ENCODE measurements at places on chromosomes 3 and 15. TPM values are rescaled to one million over a fixed set of nuclear protein-coding genes. Genes with fewer than 3 reads are reported as not detected.

The LHFPL4 gene
- not detected for total RNA-seq

The C3orf70 gene
- 0.05 TPM for total RNA-seq

The BNC1 gene
- total RNA-seq, result not detected

The PRSS50 gene
- not detected for total RNA-seq

The ADGRG7 gene
- total RNA-seq, result not detected

The RPL32 gene
- total RNA-seq, result 2,046 TPM

The TRIM71 gene
- total RNA-seq, result 0.05 TPM

The EAF2 gene
- total RNA-seq, result 18.5 TPM

The SPRED1 gene
- total RNA-seq, result 0.46 TPM

The POLQ gene
- total RNA-seq, result 23.8 TPM

The WDR49 gene
- total RNA-seq, result not detected

The CLDN11 gene
- 0.18 TPM for total RNA-seq

The COLQ gene
- 1.6 TPM for total RNA-seq

The CASR gene
- not detected for total RNA-seq

GRCh38 chr3:20104167-20104661 is 64.0 kb downstream of the KAT2B start:
- no peaks in the 10 kb centered on the region for H3K27me3 ChIP-seq
- peaks cover 59% of the 10 kb centered on the region for H3K4me1 ChIP-seq
- DNase-seq, result peak; percentile 40

DNA sequence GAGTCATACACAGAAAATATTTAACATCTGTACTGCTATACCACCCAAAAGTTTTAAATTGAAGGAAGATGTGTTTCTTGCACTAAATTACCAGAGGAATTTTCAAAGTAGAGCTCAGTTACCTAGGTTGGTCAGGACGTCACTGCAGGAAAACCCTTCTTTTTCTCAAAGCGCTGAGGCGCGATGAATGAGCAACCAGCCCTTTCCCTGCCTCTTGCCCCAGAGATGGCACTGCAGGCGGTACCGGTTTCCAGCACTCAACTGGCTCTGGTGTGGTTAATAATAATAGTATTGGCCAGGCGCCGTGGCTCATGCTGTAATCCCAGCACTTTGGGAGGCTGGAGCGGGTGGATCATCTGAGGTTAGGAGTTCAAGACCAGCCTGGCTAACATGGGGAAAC is 49.3 kb downstream of the HES1 start:
- DNase-seq, result no peak
- no peaks in the 10 kb centered on the region for H3K36me3 ChIP-seq
- H3K27me3 ChIP-seq, result peaks cover 10% of the 10 kb centered on the region
- H3K4me1 ChIP-seq, result no peaks in the 10 kb centered on the region

- no peak for DNase-seq
- H3K4me3 ChIP-seq, result no peak overlapping the region
- no peaks in the 10 kb centered on the region for H3K27me3 ChIP-seq
- H3K36me3 ChIP-seq, result no peaks in the 10 kb centered on the region
- no peak overlapping the region for H3K27ac ChIP-seq
- H3K4me1 ChIP-seq, result peaks cover 5% of the 10 kb centered on the region
Observed at GRCh38 chr3:187849016-187849654, 103.9 kb upstream of the BCL6 start.

- H3K36me3 ChIP-seq, result no peaks in the 10 kb centered on the region
- H3K27me3 ChIP-seq, result no peaks in the 10 kb centered on the region
- H3K4me1 ChIP-seq, result no peaks in the 10 kb centered on the region
- H3K27ac ChIP-seq, result no peak overlapping the region
- H3K4me3 ChIP-seq, result no peak overlapping the region
- no peak for DNase-seq
Observed at GRCh38 chr3:157914882-157915281, 191.3 kb downstream of the SHOX2 start.

GRCh38 chr15:56361987-56362386 is 3.2 kb upstream of the TEX9 start:
- no peak overlapping the region for H3K27ac ChIP-seq
- H3K4me1 ChIP-seq, result peaks cover 16% of the 10 kb centered on the region
- no peak overlapping the region for H3K4me3 ChIP-seq
- no peaks in the 10 kb centered on the region for H3K36me3 ChIP-seq

GRCh38 chr15:65765106-65765505 is 27.0 kb downstream of the DENND4A start:
- no peaks in the 10 kb centered on the region for H3K27me3 ChIP-seq
- peaks cover 42% of the 10 kb centered on the region for H3K4me1 ChIP-seq
- H3K4me3 ChIP-seq, result no peak overlapping the region
- no peak for DNase-seq

GRCh38 chr15:23642413-23643044 is 5.1 kb downstream of the MAGEL2 start:
- H3K27ac ChIP-seq, result no peak overlapping the region
- no peak for DNase-seq
- no peaks in the 10 kb centered on the region for H3K27me3 ChIP-seq
- H3K4me3 ChIP-seq, result no peak overlapping the region

GRCh38 chr15:67018441-67018840 is 47.0 kb upstream of the SMAD3 start:
- no peaks in the 10 kb centered on the region for H3K36me3 ChIP-seq
- peaks cover 15% of the 10 kb centered on the region for H3K4me1 ChIP-seq
- DNase-seq, result no peak
- H3K27me3 ChIP-seq, result peaks cover 25% of the 10 kb centered on the region
- no peak overlapping the region for H3K4me3 ChIP-seq

GRCh38 chr15:100863075-100863795 is 16.4 kb upstream of the ALDH1A3 start:
- no peak overlapping the region for H3K27ac ChIP-seq
- no peaks in the 10 kb centered on the region for H3K36me3 ChIP-seq
- no peak overlapping the region for H3K4me3 ChIP-seq

GRCh38 chr3:128366136-128366535 is 100.6 kb downstream of the DNAJB8 start:
- H3K36me3 ChIP-seq, result no peaks in the 10 kb centered on the region
- DNase-seq, result no peak
- H3K27me3 ChIP-seq, result no peaks in the 10 kb centered on the region
- H3K27ac ChIP-seq, result no peak overlapping the region
- no peak overlapping the region for H3K4me3 ChIP-seq

DNA sequence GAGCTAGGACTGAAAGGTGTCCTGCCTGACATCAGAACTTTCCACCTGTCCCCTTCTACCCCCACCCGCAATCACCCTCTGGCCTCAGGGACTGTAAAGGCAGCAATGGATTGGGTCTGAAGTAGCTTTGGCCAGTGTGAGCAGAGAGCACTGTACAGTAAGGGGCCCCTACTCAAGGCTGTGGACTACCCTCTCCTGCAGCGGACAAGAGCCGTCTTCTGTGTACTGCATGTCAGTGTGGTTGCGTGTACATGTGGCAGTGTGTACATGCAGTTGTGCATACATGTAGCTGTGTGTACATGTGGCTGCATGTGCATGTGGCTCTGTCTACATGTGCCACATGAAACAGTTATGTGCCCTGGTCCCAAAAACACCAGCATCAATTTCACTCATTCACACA is 205.9 kb upstream of the LINGO1 start:
- no peak for DNase-seq
- no peaks in the 10 kb centered on the region for H3K4me1 ChIP-seq
- H3K27me3 ChIP-seq, result peaks cover 10% of the 10 kb centered on the region
- no peak overlapping the region for H3K4me3 ChIP-seq

GRCh38 chr3:48655606-48656005 is 7.1 kb downstream of the CELSR3 start:
- peaks cover 5% of the 10 kb centered on the region for H3K4me1 ChIP-seq
- peaks cover 13% of the 10 kb centered on the region for H3K36me3 ChIP-seq
- peaks cover 1% of the 10 kb centered on the region for H3K27me3 ChIP-seq

- peak overlapping the region; percentile 94 for H3K27ac ChIP-seq
- no peak for DNase-seq
- peaks cover 16% of the 10 kb centered on the region for H3K36me3 ChIP-seq
- H3K4me1 ChIP-seq, result peaks cover 60% of the 10 kb centered on the region
- H3K4me3 ChIP-seq, result peak overlapping the region; percentile 91
Observed at GRCh38 chr3:71131375-71132314, 451.9 kb downstream of the FOXP1 start.

DNA sequence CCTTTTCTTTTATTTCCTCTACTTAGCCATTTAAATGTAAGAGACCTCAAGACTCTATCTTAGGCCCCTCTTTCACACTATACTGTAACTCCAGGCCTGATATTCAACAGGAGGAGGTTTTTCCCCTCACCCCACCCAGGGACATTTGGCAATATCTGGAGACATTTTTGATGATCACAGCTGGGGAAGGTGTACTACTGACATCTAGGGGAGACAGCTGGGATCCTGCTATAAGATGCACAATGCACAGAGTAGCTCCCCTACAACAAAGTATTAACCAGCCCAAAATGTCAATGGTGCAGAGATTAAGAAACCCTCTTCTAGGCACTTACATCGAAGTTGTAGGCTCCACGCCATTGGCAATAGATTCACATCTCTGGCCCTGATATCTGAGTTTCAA is 517.5 kb upstream of the UBE2E2 start:
- no peaks in the 10 kb centered on the region for H3K4me1 ChIP-seq
- H3K27ac ChIP-seq, result no peak overlapping the region
- no peak overlapping the region for H3K4me3 ChIP-seq
- no peaks in the 10 kb centered on the region for H3K27me3 ChIP-seq
- DNase-seq, result no peak
- H3K36me3 ChIP-seq, result no peaks in the 10 kb centered on the region

DNA sequence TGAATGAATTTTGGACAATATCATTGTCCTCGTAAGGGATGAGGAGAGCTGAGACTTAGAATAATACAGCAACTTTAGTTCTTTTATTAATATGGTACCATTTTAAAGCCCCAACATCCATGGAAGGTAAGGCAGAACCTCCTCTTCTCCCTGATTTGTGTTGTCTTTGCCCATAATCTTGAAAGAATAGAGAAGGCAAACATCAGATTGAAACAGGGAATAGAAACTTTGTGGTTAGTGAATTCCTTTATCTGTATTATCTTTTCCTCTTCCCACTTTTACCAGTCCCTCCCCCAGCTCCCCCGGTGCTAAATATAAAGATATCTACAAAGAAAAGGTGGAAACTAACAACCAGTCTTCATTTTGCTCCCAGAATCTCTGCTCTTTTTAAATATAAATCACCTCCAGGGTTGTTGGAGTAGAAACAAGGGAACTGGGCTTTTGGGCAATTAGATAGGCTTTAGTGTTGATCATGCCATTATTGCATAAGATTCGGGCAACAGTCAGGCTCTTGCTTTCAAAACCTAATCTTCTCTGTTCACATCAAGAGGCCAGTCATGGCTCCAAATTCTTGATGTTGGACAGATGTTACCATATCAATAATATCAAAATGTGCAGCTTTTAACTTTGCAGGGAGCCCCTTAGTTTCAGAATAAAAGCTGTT is 32.5 kb downstream of the ITPR1 start:
- H3K4me1 ChIP-seq, result peaks cover 15% of the 10 kb centered on the region
- no peak for DNase-seq
- no peak overlapping the region for H3K27ac ChIP-seq
- H3K27me3 ChIP-seq, result no peaks in the 10 kb centered on the region
- no peak overlapping the region for H3K4me3 ChIP-seq

- no peak overlapping the region for H3K27ac ChIP-seq
- H3K36me3 ChIP-seq, result no peaks in the 10 kb centered on the region
- DNase-seq, result no peak
- H3K27me3 ChIP-seq, result no peaks in the 10 kb centered on the region
- no peak overlapping the region for H3K4me3 ChIP-seq
- H3K4me1 ChIP-seq, result no peaks in the 10 kb centered on the region
Observed at GRCh38 chr15:87973501-87974215, 282.9 kb downstream of the NTRK3 start.

DNA sequence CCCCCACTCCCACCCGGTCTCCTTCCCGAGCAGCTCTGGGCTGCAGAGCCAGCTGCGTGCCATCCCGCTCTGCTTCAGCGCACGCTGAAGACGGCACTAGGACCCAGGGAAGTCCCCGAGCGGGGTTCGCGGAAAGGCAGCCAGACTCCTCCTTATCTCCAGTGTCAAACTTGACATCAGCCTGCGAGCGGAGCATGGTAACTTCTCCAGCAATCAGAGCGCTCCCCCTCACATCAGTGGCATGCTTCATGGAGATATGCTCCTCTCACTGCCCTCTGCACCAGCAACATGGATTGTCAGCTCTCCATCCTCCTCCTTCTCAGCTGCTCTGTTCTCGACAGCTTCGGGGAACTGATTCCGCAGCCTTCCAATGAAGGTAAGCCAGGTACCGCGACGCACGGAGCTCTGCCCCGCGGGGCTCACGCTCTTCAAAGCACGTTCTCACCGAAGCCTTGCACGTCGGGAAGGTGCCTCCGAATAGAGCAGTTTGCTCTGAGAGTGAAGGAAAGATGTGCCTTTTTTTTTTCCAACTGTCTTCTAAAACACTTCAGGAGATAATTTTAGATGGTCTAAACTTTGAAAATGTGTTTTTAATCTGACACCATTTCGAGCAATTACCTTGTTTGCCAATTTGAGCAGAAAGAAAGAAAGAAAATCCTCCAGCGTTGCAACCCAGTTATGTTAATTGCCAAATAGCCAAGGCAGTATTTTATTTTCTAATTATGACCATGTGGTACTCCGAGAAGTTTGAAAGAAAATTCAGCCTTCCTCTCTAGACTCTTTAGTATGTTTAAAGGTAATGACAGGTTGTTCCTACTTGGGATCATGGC is at the start of gene EPHA3:
TSS of gene EPHA3 (plus strand) at position 161 of the 830 bp plus-strand sequence. CDS start at position 289, 128 bp downstream.
- DNase-seq, result peak; percentile 26
- peaks cover 26% of the 10 kb centered on the region for H3K27me3 ChIP-seq
- H3K4me1 ChIP-seq, result peaks cover 9% of the 10 kb centered on the region
- H3K27ac ChIP-seq, result no peak within 1 kb of the TSS
- H3K36me3 ChIP-seq, result no peaks in the 10 kb centered on the region

DNA sequence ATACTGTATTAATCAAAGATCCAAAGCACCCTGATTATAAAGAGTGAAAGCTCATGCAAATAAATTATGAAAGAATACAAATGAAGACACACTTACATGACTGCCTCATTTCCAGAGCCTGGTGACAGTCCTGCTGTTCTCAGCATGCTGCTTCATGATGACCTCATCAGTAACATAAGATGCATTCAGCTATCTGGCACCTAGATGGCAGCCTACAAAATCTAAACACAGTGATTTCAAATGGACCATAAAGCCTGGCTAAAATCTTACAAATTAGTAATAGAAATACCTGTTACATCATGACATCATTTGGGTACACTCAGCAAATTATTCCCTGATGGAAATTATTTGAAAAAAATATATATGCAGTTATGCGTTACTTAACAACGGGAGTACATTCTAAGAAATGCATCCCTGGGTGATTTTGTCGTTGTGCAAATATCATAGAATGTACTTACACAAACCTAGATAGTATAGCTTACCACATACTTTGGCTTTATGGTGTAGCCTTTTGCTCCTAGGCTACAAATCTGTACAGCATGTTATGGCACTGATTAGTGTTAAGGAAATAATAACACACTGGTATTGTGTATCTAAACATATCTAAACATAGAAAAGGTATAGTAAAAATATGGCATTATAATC is 207.2 kb downstream of the EPHA3 start:
- DNase-seq, result no peak
- H3K27me3 ChIP-seq, result no peaks in the 10 kb centered on the region
- H3K27ac ChIP-seq, result no peak overlapping the region
- H3K4me3 ChIP-seq, result no peak overlapping the region

DNA sequence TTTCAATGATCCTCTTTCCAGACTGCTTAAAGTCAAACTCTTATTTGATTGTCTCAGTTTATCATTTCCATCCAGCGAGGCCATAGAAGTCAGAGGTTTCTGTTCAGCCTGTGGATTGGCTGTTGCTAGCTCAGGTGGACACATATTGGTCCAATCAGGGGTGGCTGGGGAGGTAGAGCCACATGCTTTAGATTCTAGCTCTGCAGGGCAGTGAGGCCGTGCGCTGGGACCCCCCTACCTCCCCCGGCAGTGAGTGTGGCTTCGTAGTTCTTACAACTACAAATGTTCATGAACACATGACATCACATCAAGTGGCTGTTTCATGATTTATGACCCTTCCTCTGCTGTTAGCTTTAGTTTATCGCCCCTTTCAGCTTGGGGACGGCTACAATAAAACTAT is 18.0 kb downstream of the APOD start:
- peaks cover 4% of the 10 kb centered on the region for H3K27me3 ChIP-seq
- H3K4me1 ChIP-seq, result peaks cover 6% of the 10 kb centered on the region
- no peak overlapping the region for H3K4me3 ChIP-seq

Data from activated T-helper 2 cell treated with anti-CD3 and anti-CD28 coated beads, Interferon-gamma antibody, Interleukin-2, Interleukin-4, amounts not matched to agents 10 μg/mL and 5 μg/mL and 100 μg/mL, durations not matched to agents 14 hours and 24 hours and 36 hours (primary cell).